ENCODE measurements at places on chromosomes 12 and 14. TPM values are rescaled to one million over a fixed set of nuclear protein-coding genes. Genes with fewer than 3 reads are reported as not detected.
A peak's percentile ranks its signal among the peaks of the same experiment; 100 is the strongest.

GRCh38 chr12:66916189-66916588 is 237.3 kb upstream of the GRIP1 start:
- H3K36me3 ChIP-seq, result no peaks in the 10 kb centered on the region
- no peak overlapping the region for H3K27ac ChIP-seq
- H3K4me3 ChIP-seq, result no peak overlapping the region
- DNase-seq, result no peak
- no peaks in the 10 kb centered on the region for H3K4me1 ChIP-seq

Gene NUBPL
- total RNA-seq, result 12.8 TPM

Gene CISTR
- not detected for total RNA-seq

DNA sequence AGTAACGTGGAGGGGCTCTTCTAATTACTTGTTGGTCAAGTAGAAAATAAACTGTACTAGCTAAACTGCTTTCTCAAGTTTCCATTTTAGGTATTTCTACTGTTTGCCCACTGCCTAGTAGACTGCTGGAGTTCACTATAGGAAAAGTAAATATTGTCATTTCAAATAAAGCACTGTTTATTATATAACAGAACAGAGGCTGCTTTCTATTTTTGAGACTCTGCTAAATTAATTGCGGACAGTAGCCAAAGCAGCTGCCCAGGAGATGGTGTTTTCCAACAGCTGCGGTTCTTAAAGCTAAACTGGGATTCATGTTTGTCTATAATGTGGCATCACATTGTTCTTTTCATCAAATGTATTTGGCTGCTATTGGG is 15.9 kb upstream of the SIX1 start:
- no peak for DNase-seq
- no peaks in the 10 kb centered on the region for H3K36me3 ChIP-seq
- H3K4me3 ChIP-seq, result no peak overlapping the region
- peaks cover 63% of the 10 kb centered on the region for H3K27me3 ChIP-seq

DNA sequence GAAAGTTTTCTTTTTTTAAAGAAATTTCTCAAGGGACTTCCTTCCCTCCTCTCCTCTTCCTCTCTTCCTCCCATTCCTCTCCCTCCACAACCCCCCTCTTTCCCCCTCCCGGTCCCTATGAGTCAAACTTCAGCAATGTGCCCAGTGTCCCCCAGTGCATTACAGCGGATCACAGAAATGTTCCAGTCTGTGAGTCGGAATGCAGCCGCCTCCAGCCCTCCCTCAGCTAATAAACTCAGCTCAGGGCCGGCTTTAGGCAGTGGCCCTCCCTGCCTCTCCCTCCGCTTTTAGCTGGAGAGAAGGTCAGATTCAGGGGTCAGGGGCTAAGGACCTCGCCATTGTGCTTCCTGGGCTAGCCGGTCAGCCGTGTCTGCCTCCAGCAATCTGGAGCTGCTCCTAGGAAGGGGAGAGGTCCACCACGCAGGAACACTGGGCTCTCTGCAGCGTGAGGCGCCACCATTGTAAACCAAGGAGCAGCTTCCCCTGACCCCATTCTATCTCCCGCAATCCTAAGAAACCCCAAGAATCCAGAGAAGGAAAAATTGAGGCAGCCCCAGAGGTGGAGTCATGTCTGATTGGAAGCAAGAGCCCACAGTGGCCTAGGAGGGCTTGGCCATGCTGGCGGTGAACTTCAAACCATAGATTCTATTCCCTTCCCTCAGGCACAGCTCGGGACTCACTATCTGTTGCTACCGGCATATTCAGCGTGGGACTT is 1.1 kb upstream of the HDAC7 start:
- peak overlapping the region; percentile 82 for H3K4me3 ChIP-seq
- peak overlapping the region; percentile 92 for H3K27ac ChIP-seq
- peaks cover 39% of the 10 kb centered on the region for H3K4me1 ChIP-seq
- peak; percentile 79 for DNase-seq
- no peaks in the 10 kb centered on the region for H3K36me3 ChIP-seq
- no peaks in the 10 kb centered on the region for H3K27me3 ChIP-seq

GRCh38 chr14:53915364-53916014 is 41.1 kb downstream of the BMP4 start:
- no peaks in the 10 kb centered on the region for H3K36me3 ChIP-seq
- no peak overlapping the region for H3K27ac ChIP-seq
- H3K27me3 ChIP-seq, result no peaks in the 10 kb centered on the region
- DNase-seq, result no peak
- H3K4me3 ChIP-seq, result no peak overlapping the region

- no peak overlapping the region for H3K27ac ChIP-seq
- H3K36me3 ChIP-seq, result no peaks in the 10 kb centered on the region
- no peaks in the 10 kb centered on the region for H3K4me1 ChIP-seq
- DNase-seq, result no peak
Measured at GRCh38 chr14:41761204-41761603, 154.5 kb downstream of the LRFN5 start.

DNA sequence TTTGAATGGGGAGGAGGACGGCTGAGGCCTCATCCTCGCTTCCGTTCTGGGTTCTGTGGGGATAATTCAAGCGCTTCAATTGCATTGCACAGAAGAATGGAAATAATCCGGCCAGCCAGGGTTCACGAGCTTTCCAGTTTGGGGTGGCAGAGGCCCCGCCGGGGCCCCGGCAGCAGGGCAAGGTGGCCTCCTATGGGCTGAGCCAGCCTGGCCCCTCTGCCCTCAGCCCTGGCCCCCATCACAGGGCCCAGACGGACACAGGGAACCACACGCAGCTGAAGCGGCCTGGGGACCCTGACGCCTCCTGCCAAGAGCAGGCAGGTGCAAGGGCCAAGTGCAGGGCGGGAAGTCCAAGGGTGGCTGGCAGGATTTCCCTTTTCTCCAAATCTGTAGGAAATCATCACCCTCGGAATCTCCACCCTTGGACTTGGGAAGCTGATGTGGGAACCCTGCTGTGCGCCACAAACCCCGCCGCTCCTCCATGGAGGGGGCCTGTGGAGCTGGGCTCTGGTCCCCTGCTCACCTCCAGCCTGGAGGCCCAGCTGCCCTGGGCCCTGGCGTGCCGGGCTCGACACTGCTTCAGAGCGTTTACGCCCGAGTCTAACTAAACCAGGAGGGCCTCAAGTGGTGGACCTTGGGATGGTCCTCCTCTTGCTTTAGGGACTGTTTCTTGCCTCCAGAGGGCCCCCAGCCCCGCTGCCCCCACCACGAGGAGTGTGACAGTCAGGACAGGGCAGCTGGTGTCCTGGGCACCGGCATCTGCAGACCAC is 78.4 kb downstream of the MOK start:
- peaks cover 18% of the 10 kb centered on the region for H3K36me3 ChIP-seq
- DNase-seq, result no peak
- H3K4me3 ChIP-seq, result no peak overlapping the region
- H3K27ac ChIP-seq, result no peak overlapping the region
- no peaks in the 10 kb centered on the region for H3K27me3 ChIP-seq

Gene SMIM10L1
- total RNA-seq, result 10.3 TPM

Gene HOXC13
- total RNA-seq, result not detected

- peak overlapping the region; percentile 5 for H3K4me3 ChIP-seq
- H3K36me3 ChIP-seq, result peaks cover 9% of the 10 kb centered on the region
- peak overlapping the region; percentile 95 for H3K27ac ChIP-seq
- peak; percentile 91 for DNase-seq
Measured at GRCh38 chr12:111775205-111776193, 8.8 kb downstream of the ALDH2 start.

GRCh38 chr14:37501877-37502276 is 93.2 kb downstream of the FOXA1 start:
- no peaks in the 10 kb centered on the region for H3K4me1 ChIP-seq
- no peak overlapping the region for H3K27ac ChIP-seq
- peak; percentile 53 for DNase-seq
- H3K4me3 ChIP-seq, result no peak overlapping the region
- no peaks in the 10 kb centered on the region for H3K36me3 ChIP-seq
- H3K27me3 ChIP-seq, result no peaks in the 10 kb centered on the region

GRCh38 chr14:105056303-105056831 is 8.9 kb downstream of the GPR132 start:
- H3K27me3 ChIP-seq, result no peaks in the 10 kb centered on the region
- H3K4me1 ChIP-seq, result peaks cover 16% of the 10 kb centered on the region
- peak; percentile 74 for DNase-seq
- H3K4me3 ChIP-seq, result no peak overlapping the region

- H3K4me1 ChIP-seq, result no peaks in the 10 kb centered on the region
- no peaks in the 10 kb centered on the region for H3K27me3 ChIP-seq
- H3K4me3 ChIP-seq, result no peak overlapping the region
- no peak for DNase-seq
- no peaks in the 10 kb centered on the region for H3K36me3 ChIP-seq
Measured at GRCh38 chr12:5073853-5074252, 30.2 kb downstream of the KCNA5 start.

GRCh38 chr14:90428676-90429075 is 31.8 kb downstream of the CALM1 start:
- H3K27ac ChIP-seq, result no peak overlapping the region
- peaks cover 8% of the 10 kb centered on the region for H3K4me1 ChIP-seq
- no peak overlapping the region for H3K4me3 ChIP-seq
- H3K27me3 ChIP-seq, result no peaks in the 10 kb centered on the region
- peak; percentile 12 for DNase-seq

GRCh38 chr12:90630006-90630405 is 325.0 kb downstream of the CCER1 start:
- DNase-seq, result no peak
- no peak overlapping the region for H3K27ac ChIP-seq
- H3K4me3 ChIP-seq, result no peak overlapping the region

Gene HOXC12
- total RNA-seq, result not detected

DNA sequence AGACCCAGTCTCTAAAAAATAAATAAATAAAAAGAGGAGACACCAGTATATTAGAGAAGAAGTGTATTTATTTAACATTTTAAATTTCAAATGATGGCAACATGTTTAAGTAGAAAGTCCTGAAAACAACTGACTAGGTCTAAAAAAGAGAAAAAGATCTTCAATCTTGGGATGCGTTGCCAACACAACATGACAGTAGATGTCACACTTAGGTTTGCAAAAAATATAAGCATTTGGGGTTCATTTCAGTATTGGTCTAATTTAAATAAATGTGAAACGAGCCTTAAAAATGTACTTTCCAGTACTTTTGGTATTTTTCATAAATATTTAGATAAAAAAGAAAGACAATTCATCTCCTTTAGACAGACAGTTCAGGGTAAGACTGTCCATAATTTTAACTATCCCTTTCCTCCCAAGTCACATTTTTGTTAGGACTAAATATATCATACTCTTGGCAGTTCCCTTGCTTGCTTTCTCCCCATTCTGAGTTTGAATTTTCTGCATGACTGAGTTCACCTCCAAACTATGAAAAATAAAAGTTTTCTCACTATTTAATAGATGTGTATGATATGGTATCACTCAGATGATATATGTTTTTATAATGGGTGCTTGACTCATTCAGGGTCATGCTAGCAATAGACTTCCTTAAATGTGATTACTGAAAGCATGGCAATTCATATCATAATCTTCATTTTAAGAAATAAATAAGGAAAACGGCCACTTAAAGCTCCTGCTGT is 4.3 kb downstream of the C14orf93 start:
- no peaks in the 10 kb centered on the region for H3K27me3 ChIP-seq
- peak overlapping the region; percentile 97 for H3K27ac ChIP-seq
- no peak for DNase-seq
- no peaks in the 10 kb centered on the region for H3K36me3 ChIP-seq
- H3K4me1 ChIP-seq, result peaks cover 30% of the 10 kb centered on the region

Gene LALBA
- total RNA-seq, result not detected

DNA sequence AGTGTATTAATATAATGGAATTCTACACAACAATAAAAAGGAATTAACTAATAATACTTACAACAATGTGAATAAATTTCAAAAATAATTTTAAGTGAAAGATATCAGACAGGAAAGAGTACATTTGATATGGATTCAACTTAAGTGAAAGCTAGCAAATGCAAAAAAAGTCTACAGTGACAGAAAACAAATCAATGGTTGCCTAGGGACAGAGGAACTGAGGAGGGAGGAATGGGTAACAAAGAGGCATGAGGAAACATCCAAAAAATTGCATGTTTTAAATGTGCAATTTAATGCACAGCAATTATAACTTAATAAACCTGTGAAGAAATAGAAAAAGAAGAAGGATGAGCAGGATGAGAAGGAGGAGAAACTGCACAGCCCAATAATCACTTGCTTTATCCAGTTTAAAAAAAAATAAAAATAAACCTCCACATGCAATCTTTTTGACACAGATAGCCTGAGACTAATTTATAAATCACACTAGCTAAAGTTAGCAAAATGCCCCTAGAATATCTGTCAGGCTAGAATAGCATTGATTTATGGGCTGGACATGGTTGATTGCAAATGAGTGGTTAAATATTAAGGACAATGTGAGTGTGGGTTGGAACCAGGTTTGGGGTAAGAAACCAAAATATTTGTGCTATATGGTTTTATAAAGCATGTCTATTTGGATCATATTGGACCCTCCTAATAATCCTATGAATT is 1089.1 kb downstream of the TRHDE start:
- H3K36me3 ChIP-seq, result no peaks in the 10 kb centered on the region
- H3K4me1 ChIP-seq, result no peaks in the 10 kb centered on the region
- no peak for DNase-seq
- H3K27me3 ChIP-seq, result no peaks in the 10 kb centered on the region
- H3K4me3 ChIP-seq, result no peak overlapping the region

DNA sequence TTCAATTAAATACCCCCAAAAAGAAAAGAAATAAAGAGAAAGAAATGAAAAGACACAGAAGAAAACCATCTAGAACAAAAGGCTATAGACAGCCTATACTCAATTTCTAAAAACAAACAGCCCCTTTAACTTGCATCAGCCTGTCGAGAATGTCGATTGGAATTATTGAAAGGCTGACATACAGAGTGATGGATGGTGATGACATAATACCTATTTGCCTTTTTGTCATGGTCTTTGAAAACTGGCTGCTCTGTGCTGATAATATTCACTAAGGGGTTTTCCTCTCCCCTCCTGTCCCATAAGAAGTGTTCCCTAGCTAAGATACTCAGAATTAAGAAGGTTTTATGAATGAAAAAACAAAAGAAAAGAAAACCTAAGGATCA is 393.7 kb downstream of the SOX5 start:
- no peaks in the 10 kb centered on the region for H3K36me3 ChIP-seq
- no peaks in the 10 kb centered on the region for H3K27me3 ChIP-seq
- H3K4me3 ChIP-seq, result no peak overlapping the region
- no peak overlapping the region for H3K27ac ChIP-seq

DNA sequence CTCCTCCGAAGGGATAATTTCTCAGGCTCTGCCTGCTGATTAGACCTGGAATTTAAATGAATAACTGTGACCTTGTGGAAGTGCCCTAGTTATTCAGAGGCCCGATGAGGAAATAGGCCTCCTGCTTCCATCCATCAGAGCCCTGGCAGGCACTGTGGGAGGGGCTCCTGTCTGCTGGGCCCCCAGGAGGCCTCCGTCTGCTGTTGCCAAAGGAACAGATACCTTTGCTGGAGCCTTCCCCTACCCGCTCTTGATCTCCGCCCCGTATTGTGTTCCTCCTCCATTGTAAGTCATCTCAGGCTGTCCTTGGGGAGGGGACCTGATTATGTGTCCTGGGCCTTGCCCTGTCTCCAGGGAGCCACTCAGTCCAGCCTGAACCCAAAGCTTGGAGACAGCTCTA is 112.3 kb downstream of the NRXN3 start:
- H3K36me3 ChIP-seq, result no peaks in the 10 kb centered on the region
- DNase-seq, result no peak
- H3K27ac ChIP-seq, result no peak overlapping the region
- H3K4me3 ChIP-seq, result no peak overlapping the region
- H3K27me3 ChIP-seq, result no peaks in the 10 kb centered on the region
